KG1 (cell line): ENCODE measurements at places on chromosomes 4 and X.

- DNase-seq, result no peak
These were observed 9.2 kb downstream of the NDUFA1 start for GRCh38 chrX:119880552-119881437.

DNA sequence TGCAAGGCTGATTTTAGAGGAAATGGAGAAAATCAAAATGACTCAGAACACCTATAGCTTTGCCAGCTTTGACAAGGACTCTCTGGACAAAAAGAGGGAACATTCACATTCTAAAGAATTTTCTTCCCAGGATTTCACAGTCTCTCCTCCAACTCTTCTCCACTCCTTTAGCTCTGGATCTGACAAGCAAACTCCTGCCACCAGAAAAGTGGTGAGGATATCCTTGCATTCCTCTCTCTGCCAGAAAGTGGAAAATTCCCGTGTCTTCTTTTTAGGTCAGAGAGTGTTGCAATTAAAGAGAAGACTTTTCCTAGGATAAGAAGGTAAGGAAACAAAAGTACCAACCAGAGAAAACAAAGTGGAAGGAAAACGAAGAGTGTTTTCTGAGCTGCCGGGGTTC lies 16.1 kb upstream of the PDGFRA start:
- DNase-seq, result no peak

GRCh38 chr4:25308761-25309160 lies 3.8 kb upstream of the ZCCHC4 start:
- no peak for DNase-seq

DNA sequence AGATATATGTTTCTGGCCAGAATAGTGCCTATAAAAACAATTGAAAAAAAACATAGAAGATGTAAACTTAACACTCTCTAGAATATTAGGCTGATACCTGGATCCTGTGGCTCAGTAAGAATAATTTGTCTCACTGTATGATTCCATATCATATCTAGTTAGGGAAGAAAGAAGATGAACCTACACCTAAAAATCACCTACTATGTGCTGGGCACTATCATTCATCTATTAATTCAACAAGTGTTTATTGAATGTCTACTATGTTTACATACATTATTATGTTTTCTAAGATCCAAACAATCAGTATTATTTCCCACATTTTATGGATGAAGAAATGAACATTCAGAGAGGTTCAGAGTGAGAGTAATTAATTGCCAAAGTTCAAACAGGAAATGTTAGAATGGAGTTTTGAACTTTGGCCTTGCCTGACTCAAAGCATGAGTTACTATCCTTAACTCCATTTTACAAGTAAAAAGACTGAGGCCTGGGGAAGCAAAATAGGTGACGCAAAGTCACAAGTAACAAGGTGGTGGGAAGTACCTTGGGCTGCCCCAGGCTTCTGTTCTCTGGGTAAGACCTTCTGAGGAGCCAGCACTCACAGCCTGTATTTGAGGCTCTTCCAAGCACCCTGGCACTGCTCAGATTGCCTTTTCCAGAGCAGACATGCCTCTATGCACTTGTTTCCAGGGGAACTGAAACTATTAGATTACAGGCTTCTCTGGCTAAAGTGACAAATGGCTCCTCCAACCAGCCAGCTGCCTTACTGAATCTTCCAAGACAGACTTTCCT lies 111.1 kb upstream of the ACSL4 start:
- no peak for DNase-seq

- DNase-seq, result no peak
These were observed 396.9 kb upstream of the NDST3 start for GRCh38 chr4:117637347-117637746.

GRCh38 chrX:120372667-120373370 lies 10.9 kb downstream of the ATP1B4 start:
- DNase-seq, result no peak

DNA sequence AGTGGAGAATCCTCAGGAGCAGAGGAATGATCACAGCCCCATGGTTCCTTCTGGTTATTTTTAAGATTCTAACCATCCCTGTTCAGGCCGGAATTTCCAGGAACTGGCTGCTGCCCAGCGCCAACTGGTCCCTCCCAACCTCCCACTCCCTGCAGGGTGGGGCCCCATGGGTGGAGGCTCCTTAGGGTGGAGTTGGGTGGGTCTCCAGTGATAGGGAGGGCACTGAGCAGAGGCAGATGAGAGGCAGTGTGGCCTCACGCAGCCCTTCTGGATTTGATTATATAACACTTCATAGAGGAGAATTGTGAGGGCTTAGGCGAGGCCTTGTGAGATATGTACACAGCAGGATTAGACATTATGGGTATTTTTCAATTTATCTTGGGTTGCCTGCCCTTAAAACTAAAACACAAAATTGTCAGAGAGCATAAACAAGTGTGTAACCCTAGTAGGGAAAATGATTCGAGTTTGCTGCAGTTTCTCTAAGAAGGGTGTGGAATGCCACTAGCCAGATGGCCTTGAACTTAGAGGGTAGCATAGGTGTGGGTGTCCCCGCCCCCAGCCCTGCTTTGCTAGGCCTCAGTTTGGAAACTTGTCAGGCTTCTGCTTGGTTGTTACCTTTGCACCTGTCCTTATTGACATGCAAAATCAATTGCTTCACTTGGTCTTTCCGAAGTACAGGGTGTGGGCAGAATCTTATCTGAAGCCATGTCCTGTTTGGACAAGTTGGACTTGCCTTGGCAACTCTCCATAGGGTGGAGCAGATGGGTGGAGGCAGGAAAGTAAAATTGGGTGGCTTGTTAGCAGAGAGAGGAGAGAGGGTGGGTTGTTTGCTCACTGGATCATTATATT lies 9.4 kb downstream of the KLF3 start:
- no peak for DNase-seq

DNA sequence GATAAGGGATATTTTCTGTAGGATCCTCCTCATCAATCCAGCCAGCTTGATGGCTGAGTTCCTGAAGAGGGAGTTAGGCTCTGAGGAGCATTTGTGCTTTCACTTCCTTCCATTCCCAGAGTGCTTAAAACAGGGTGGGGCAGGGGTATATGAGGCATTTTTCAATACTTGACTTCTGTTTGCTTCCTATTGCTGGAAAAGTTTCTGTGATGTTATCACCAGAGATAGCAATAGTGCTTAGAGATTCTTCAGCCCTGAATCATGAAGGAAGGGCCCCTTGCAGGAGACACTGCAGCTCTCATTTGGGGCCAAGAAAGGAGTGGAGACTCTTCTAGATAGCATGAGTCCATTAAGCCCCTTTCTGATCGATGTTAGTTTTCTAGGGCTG lies 166.7 kb upstream of the RPS6KA3 start:
- peak; percentile 0 for DNase-seq

DNA sequence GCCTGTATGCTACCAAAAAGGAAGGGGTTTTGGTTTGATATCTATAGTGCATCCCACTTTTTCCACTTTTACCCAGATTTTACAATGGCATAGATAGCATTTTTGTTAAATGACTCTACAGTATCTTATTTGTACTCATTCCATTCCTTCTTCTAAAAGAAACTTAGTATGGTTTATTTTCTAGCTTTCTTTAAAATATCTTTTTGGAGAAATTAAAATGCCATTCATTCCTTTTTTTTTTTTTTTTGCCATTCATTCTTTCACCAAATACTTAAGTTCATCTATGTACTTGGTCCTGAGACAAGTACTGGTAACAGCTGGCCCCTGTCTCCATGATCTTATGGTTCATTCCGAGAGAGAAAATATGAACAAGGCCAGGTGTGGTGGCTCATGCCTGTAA lies 49.1 kb downstream of the MID1 start:
- DNase-seq, result no peak

DNA sequence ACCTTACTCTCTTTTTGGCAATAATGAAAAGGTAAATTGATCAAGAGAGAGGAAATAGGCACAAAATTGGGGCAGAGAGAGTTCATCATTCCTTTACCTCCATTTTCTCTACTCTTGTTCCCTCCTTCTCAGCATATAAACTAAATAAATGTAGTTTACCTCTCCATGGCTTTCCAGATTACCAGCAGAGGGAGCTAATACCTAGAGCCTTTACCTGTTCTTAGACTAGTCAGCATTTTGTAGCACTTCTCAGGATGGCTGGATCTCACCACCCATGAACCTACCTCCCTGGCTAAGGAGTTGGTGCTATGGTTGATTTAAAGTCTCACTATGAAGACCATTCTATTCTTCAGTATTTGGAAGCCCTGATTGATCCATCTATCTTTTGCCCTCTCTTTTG lies 15.7 kb downstream of the OFD1 start:
- DNase-seq, result peak; percentile 7

GRCh38 chrX:7269589-7269988 lies 121.6 kb upstream of the PUDP start:
- DNase-seq, result no peak

GRCh38 chrX:153967536-153968224 lies 3.9 kb downstream of the HCFC1 start:
- DNase-seq, result no peak

DNA sequence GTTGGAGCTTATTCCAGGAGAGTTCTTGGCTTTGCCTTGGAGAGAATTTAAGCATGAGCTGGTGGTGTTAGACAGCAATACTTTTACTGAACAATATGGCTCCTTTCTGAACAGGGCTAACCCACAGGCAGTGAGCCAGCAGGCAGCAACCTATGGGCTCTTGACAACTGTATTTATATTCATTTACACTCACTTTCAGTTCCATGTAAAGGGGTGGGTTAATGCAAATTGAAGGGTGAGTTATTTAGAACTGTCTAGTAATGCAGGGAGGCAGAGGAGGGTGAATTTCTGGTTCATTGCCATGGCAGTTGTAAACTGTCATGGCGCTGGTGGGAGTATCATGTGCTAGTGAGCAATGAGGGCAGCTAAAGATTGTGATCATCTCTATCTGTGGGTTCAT lies 15.7 kb downstream of the FOXR2 start:
- no peak for DNase-seq

GRCh38 chr4:152112190-152112589 lies 351.4 kb upstream of the GATB start:
- DNase-seq, result no peak

- DNase-seq, result no peak
These were observed 378.0 kb downstream of the AFF2 start for GRCh38 chrX:148878371-148878770.

DNA sequence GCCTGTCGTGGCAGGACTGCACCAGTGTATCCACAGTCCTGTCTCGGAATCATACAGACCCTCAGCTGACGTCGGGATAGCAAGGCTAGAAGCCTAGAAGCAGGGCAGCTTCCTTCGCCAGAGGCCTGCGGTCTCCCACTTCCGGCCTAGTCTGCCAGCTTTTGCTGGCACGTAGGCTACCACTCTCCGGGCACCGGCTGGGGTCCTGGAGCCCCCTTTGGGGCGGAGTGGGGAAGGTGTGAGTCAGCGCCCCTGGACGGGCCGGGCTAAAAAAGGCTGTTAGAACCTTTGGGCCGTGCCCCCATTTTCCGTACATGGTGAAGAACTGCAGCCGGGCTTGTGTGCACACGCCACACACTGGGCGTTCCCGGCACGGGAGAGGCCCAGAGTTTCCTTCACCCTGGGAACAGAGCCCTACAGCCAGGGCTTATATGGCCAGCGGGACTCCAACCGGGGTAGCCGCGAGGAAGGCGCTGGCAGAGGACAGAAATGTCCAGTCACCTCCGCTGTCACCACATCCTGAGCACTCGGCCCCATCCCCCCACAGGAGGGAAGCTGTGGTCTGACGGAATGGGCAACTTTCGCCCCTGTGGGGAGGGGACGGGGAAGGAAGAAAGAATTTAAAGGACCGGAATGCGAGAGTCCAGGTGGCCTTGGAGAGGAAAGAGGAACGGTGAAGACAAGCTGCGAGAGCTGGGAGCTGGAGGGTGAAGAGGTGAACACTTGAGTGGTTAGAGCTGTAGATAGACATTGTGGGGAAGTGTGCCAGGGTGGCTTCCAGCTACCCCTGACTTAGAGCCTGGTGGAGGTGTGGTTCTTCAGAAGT lies 4.6 kb downstream of the MAGIX start:
- DNase-seq, result peak; percentile 81

DNA sequence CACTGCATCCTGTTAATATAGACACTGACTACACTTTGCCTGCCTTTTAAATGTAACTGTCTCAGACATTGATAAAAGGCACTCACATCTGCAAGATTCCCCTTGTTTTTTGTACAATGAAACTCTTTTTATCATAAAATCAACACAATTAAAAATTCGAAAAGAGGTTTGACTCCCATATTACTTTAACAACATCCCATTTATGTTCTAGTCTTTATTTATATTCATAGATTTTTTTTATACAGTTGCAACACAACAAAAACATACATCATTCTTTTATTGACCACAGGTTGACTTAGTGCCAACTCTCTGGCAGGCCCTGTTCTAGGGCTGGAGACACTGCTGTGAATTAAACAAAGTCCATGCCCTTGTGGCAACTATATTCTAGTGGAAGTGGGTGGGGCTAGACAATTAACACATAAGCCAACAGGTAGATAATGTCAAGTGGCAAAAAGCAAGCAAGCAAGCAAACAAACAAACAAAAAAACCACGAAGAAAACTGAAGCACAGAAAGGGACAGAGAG lies 36.8 kb downstream of the ANK2 start:
- no peak for DNase-seq

- no peak for DNase-seq
These were observed 9.4 kb upstream of the ADH1B start for GRCh38 chr4:99330648-99331047.

DNA sequence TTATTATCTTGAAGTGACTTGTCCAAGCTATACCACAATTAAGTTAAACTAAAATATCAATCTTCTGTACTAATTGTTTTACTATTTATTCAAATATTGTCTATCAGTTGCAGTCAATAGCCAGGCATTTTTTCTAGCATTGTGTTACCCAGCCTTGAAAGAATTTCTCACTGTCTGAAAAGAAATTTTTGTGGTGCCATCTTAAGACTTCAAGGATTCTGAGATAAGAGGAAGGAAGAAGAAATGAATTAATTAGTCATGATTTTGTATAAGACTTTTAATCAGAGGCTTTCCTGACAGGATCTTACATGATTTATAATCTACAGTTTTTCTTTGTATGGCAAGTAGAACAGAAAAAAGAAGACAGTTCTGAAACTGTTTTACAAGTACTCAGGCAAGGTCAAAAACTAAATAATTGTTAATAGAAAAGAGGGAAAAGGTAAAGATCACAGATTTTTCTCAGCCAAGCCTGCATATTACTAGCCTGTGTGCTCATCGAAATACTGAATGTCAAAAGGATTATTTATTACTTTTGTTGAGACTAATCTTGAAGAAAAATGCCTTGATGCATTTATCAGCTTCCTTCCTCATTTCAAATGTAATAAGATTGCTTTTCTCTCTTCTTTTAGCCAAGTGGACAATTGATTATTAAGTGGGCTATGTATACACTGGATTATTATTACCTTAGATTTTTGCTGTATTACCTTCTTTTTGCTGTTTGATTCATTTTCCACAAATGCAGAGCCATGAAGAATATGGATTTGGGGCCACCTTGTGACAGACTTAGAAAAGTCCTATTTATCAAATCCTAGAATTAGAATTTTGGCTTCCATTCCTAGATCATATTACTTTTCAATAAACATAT lies 53.8 kb downstream of the CXCL1 start:
- no peak for DNase-seq
